Bladder microvascular endothelial cell (primary cell): ENCODE measurements at places on chromosomes 3 and 15. TPM values are rescaled to one million over a fixed set of nuclear protein-coding genes. Genes with fewer than 3 reads are reported as not detected.

MANF gene
- total RNA-seq, result 89.7 and 167 TPM in 2 replicates

MYO5C gene
- total RNA-seq, result 19.4 and 23.3 TPM in 2 replicates

THRB gene
- total RNA-seq, result under 0.01 TPM in 2 replicates

CFAP20DC gene
- 0.81 and 0.82 TPM in 2 replicates for total RNA-seq

CAMK2N2 gene
- 0.13 TPM in 1 of 2 replicates, not detected in the other for total RNA-seq

KLF15 gene
- 0.49 and 1.7 TPM in 2 replicates for total RNA-seq

RAB7A gene
- 28.7 and 57.0 TPM in 2 replicates for total RNA-seq

GALNT15 gene
- 65.9 and 113 TPM in 2 replicates for total RNA-seq

XIRP1 gene
- not detected in 2 replicates for total RNA-seq

PAK2 gene
- total RNA-seq, result 48.6 and 198 TPM in 2 replicates

PPM1L gene
- total RNA-seq, result 0.65 and 0.88 TPM in 2 replicates

KIF23 gene
- 29.3 and 31.5 TPM in 2 replicates for total RNA-seq

GRAMD2A gene
- 0.16 and 0.19 TPM in 2 replicates for total RNA-seq

GRM7 gene
- not detected in 2 replicates for total RNA-seq

EFCAB12 gene
- 0.06 TPM in 1 of 2 replicates, not detected in the other for total RNA-seq

SENP8 gene
- 0.97 and 2.3 TPM in 2 replicates for total RNA-seq

IDH2 gene
- total RNA-seq, result 50.5 and 61.4 TPM in 2 replicates

CATSPER2 gene
- 0.97 and 2.1 TPM in 2 replicates for total RNA-seq

FMN1 gene
- 0.16 and 0.25 TPM in 2 replicates for total RNA-seq

SLC51B gene
- total RNA-seq, result not detected in 2 replicates

GOLGA8J gene
- 0.13 TPM in 1 of 2 replicates, not detected in the other for total RNA-seq

TTLL13 gene
- 0.06 TPM in 1 of 2 replicates, not detected in the other for total RNA-seq

CBLB gene
- total RNA-seq, result 7.3 and 32.1 TPM in 2 replicates

CYP1A2 gene
- total RNA-seq, result not detected in 2 replicates

ZNF502 gene
- 2.3 and 4.8 TPM in 2 replicates for total RNA-seq

CLDN18 gene
- not detected in 2 replicates for total RNA-seq

SERINC4 gene
- total RNA-seq, result not detected in 2 replicates

GPR171 gene
- not detected in 2 replicates for total RNA-seq

PEX5L gene
- total RNA-seq, result not detected in 2 replicates

LYZL4 gene
- not detected in 2 replicates for total RNA-seq

SEC62 gene
- 22.5 and 65.2 TPM in 2 replicates for total RNA-seq

GOLGA8K gene
- 0.16 and 0.44 TPM in 2 replicates for total RNA-seq

REC114 gene
- not detected in 2 replicates for total RNA-seq

PRR20G gene
- total RNA-seq, result not detected in 2 replicates

BUB1B gene
- total RNA-seq, result 20.4 and 21.2 TPM in 2 replicates

GOLGA8O gene
- 0.16 and 0.63 TPM in 2 replicates for total RNA-seq

TNNC1 gene
- 0.25 TPM in 1 of 2 replicates, not detected in the other for total RNA-seq

UROC1 gene
- not detected in 2 replicates for total RNA-seq

MESP2 gene
- not detected in 2 replicates for total RNA-seq

PLSCR5 gene
- not detected in 2 replicates for total RNA-seq

CASR gene
- total RNA-seq, result not detected in 2 replicates

EID1 gene
- 170 and 186 TPM in 2 replicates for total RNA-seq

LINGO1 gene
- total RNA-seq, result 0.19 TPM in 1 of 2 replicates, not detected in the other

FGF7 gene
- not detected in 2 replicates for total RNA-seq

P2RY12 gene
- not detected in 2 replicates for total RNA-seq

SLITRK3 gene
- not detected in 2 replicates for total RNA-seq

NTRK3 gene
- total RNA-seq, result not detected in 2 replicates

KNG1 gene
- not detected in 2 replicates for total RNA-seq

LTK gene
- under 0.01 and 0.06 TPM in 2 replicates for total RNA-seq
